Activated CD8-positive, alpha-beta T cell treated with anti-CD3 and anti-CD28 coated beads, Interleukin-2, amount 10 ng/mL, durations not matched to agents 7 days and 5 days (primary cell): ENCODE measurements at places on chromosomes 1 and 21. TPM values are rescaled to one million over a fixed set of nuclear protein-coding genes. Genes with fewer than 3 reads are reported as not detected.

GRCh38 chr1:15946571-15947381, 29.1 kb downstream of the ZBTB17 start:
- no peak overlapping the region for H3K4me3 ChIP-seq
- no peak overlapping the region for H3K27ac ChIP-seq
- peaks cover 23% of the 10 kb centered on the region for H3K36me3 ChIP-seq
- peaks cover 42% of the 10 kb centered on the region for H3K4me1 ChIP-seq
- DNase-seq: no peak
- no peaks in the 10 kb centered on the region for H3K27me3 ChIP-seq

GRCh38 chr1:9371391-9371935, 78.8 kb downstream of the SPSB1 start:
- peaks cover 4% of the 10 kb centered on the region for H3K4me1 ChIP-seq
- no peaks in the 10 kb centered on the region for H3K36me3 ChIP-seq
- no peak overlapping the region for H3K4me3 ChIP-seq
- peaks cover 9% of the 10 kb centered on the region for H3K27me3 ChIP-seq
- DNase-seq: no peak

DNA sequence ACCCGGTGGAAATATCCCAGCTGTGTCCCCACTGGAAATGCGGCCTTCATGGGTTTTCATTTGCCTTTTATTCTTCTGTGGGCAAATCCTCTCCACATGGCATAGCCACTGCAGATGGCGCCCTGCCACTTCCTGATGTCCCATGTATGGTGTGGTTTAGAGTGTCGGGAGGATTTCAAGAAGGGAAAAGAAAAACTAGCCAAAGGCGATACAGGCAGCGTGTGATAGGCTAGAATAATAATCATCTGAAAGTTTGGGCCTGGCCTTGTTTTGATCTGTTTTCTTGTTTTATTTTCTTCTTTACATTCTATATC, 123.6 kb downstream of the PEX14 start:
- no peak overlapping the region for H3K4me3 ChIP-seq
- peaks cover 4% of the 10 kb centered on the region for H3K36me3 ChIP-seq
- no peaks in the 10 kb centered on the region for H3K4me1 ChIP-seq
- no peaks in the 10 kb centered on the region for H3K27me3 ChIP-seq
- H3K27ac ChIP-seq: no peak overlapping the region

DNA sequence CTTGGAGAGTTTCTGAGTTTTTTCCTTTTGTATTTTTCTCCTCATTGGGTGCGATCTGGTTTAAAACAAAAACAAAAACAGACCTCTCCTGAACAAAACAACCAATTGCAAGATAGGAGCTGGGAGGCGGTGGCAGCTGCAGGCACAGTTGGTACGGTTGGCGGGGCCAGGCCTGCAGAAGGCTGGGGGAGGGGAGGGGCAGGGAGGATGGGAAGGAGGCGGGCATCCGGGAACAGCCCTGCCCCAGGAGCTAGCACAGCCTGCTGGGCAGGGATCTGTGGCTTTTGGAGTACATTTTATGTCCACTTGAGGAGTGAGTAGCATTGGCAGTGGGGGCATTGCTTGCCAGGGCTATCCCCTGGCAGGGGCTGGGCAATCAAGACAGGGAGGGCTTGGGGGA, 5.2 kb downstream of the CAPN9 start:
- H3K4me3 ChIP-seq: no peak overlapping the region
- H3K27ac ChIP-seq: no peak overlapping the region
- no peaks in the 10 kb centered on the region for H3K27me3 ChIP-seq
- no peaks in the 10 kb centered on the region for H3K36me3 ChIP-seq
- DNase-seq: no peak
- peaks cover 8% of the 10 kb centered on the region for H3K4me1 ChIP-seq

DNA sequence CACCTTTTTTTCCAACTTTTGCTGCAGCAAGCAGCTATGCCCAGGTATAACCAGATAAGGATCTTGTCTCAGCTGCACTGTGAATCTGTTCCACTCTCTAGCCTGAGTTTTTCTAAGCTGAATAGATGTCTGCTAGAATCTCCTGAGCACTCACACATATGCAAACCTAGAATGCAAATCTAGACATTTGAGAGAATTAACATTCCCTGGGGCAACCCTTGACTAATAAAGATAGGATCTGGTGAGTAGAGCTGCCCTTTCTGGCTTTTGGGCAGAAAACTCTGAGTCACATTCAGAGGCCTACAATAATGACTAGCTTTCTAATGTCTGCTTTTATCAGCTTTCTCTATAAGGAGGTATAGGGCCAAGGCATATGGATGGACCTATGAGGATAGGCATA, 61.4 kb upstream of the BARHL2 start:
- H3K4me3 ChIP-seq: no peak overlapping the region
- no peaks in the 10 kb centered on the region for H3K4me1 ChIP-seq
- peaks cover 4% of the 10 kb centered on the region for H3K27me3 ChIP-seq
- H3K27ac ChIP-seq: no peak overlapping the region
- H3K36me3 ChIP-seq: no peaks in the 10 kb centered on the region

- H3K36me3 ChIP-seq: peaks cover 15% of the 10 kb centered on the region
- peaks cover 21% of the 10 kb centered on the region for H3K4me1 ChIP-seq
- no peak overlapping the region for H3K4me3 ChIP-seq
- no peak for DNase-seq
- peaks cover 20% of the 10 kb centered on the region for H3K27me3 ChIP-seq
These were observed 119.9 kb downstream of the SYF2 start for GRCh38 chr1:25112400-25112799.

GRCh38 chr1:90821788-90822359, 104.8 kb upstream of the BARHL2 start:
- H3K4me1 ChIP-seq: no peaks in the 10 kb centered on the region
- no peak overlapping the region for H3K27ac ChIP-seq
- no peak overlapping the region for H3K4me3 ChIP-seq
- DNase-seq: no peak
- H3K27me3 ChIP-seq: peaks cover 8% of the 10 kb centered on the region

DNA sequence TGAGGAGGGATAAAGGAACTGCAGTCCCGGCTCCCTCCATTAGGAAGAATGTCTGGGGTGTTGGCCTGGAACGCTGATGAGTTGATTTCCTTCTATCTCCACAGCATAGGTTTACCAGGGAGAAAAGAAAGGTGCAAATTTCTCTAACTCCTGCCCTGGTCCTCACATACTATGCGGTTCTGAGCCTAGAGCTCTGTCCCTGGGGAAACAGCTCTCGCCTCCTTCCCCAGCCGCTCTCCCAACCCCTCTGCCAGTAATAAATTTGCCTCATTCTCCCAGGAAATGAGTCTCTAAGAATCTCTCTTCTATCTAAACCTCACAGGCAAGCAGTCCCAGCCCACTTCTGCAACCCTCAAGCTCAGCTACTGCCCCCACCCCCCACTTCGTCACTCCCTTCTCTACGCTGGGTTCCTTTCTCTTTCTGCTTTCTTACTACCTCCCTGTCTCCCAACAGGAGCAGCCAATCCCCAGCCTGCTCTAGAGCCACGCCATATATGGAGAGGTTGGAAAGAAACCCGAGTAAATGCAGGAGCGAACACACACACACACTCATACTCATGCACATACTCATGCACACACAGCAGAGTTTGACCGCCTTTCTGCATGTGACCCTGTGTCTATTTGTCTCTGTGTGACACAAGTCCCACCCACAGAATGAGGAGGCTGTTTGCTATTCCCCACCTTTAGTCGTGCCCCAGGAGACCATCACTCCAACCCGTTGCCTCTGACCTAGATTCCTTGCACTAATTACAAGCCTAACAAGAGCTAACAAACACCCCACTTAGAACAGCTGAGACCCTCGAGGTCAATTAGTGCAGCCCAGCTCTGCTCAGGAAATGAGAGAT, 13.4 kb downstream of the PLEKHO1 start:
- H3K27me3 ChIP-seq: no peaks in the 10 kb centered on the region
- DNase-seq: peak; percentile 58
- H3K4me3 ChIP-seq: peak overlapping the region; percentile 9
- peak overlapping the region; percentile 76 for H3K27ac ChIP-seq

DNA sequence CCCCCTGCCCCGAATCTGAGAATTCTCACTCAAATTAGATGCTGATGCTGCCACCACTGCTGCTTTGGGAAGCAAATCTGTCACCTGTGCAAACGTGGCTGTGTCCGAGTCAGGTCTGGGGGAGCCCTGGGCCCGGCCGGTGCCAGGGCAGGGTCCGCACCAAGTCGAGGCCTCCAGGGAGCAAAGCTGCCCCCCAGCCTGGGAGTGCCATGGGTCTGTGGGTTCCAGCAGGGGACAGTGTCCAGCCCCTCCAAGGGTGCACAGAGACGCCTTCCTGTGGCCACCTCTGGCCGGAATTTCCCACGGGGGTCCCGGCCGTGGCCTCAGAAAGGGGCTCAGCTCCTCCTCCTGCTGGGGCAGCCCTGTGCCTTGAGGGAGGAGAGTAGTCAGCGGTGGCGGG, 27.7 kb upstream of the TTLL10 start:
- H3K4me1 ChIP-seq: peaks cover 41% of the 10 kb centered on the region
- no peaks in the 10 kb centered on the region for H3K36me3 ChIP-seq
- no peak for DNase-seq
- H3K27ac ChIP-seq: peak overlapping the region; percentile 61

- peaks cover 25% of the 10 kb centered on the region for H3K4me1 ChIP-seq
- peaks cover 1% of the 10 kb centered on the region for H3K36me3 ChIP-seq
- H3K27ac ChIP-seq: no peak overlapping the region
- no peak overlapping the region for H3K4me3 ChIP-seq
- H3K27me3 ChIP-seq: no peaks in the 10 kb centered on the region
These were observed 6.3 kb downstream of the ATF6 start for GRCh38 chr1:161772397-161772796.

GRCh38 chr1:106276871-106277270, 779.6 kb upstream of the PRMT6 start:
- no peak overlapping the region for H3K4me3 ChIP-seq
- H3K27me3 ChIP-seq: no peaks in the 10 kb centered on the region
- H3K4me1 ChIP-seq: no peaks in the 10 kb centered on the region
- no peak for DNase-seq
- no peak overlapping the region for H3K27ac ChIP-seq

DNA sequence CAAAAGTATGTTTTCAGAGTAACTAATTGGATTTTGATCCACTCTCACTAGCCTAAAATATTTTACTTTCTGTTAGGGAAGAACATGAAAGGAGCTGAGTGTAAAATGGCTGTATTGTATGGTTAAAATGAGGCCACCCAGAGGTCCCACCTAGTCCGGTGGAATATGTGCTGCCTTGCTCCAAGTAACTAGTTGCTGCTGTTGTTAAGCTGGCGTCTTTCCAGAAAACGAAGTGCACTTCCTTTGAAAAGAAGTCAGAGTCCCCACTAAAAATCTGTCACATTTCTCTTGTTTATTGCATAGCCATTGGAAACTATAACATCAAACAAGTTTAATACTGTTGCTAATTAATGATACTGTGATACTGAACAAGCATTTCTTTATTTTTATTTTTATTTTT, 3.2 kb downstream of the SLC25A33 start:
- no peak for DNase-seq
- peaks cover 11% of the 10 kb centered on the region for H3K36me3 ChIP-seq
- H3K27me3 ChIP-seq: no peaks in the 10 kb centered on the region
- H3K4me3 ChIP-seq: no peak overlapping the region
- H3K27ac ChIP-seq: peak overlapping the region; percentile 18

DNA sequence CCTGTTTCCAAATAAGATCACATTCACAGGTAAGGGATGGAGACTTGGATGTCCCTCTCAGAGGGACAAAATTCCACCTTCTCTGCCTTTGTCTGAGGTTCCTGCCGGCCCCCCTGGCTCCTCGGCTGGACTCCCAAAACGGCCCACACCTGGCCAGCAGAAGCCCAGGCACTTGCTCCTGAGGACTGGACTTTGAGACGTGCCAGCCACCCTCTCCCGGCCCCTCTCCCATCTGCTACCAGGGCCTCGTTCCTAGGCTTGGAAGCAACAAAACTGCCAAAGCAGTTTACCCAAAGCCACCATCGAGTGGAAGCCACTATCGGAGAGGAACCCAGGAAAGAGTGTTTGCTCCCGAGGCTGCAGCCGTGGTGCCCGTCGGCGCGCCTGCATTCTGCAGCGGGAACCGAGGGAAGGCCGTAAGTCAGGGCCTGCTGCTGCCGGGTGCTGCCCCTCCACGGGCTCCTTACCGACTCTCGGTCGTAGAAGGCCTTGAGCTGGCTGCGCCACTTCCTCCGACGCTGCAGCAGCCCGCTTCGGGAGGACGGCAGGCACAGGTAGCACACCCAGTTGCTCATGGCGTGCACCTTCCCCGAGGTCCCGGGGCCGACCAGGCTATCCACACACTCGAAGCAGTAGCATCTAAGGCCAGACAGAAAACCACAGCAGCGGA, 3.5 kb downstream of the DNMT3L start:
- H3K27me3 ChIP-seq: peaks cover 7% of the 10 kb centered on the region
- H3K4me3 ChIP-seq: no peak overlapping the region
- no peaks in the 10 kb centered on the region for H3K36me3 ChIP-seq

- no peaks in the 10 kb centered on the region for H3K27me3 ChIP-seq
- H3K36me3 ChIP-seq: no peaks in the 10 kb centered on the region
- no peak overlapping the region for H3K27ac ChIP-seq
- H3K4me1 ChIP-seq: no peaks in the 10 kb centered on the region
These were observed 324.1 kb upstream of the ADAMTS5 start for GRCh38 chr21:27291006-27291405.

- no peaks in the 10 kb centered on the region for H3K27me3 ChIP-seq
- peaks cover 25% of the 10 kb centered on the region for H3K4me1 ChIP-seq
- no peak overlapping the region for H3K4me3 ChIP-seq
- H3K27ac ChIP-seq: no peak overlapping the region
- H3K36me3 ChIP-seq: peaks cover 36% of the 10 kb centered on the region
These were observed 35.3 kb downstream of the RNF115 start for GRCh38 chr1:145788580-145788979.

DNA sequence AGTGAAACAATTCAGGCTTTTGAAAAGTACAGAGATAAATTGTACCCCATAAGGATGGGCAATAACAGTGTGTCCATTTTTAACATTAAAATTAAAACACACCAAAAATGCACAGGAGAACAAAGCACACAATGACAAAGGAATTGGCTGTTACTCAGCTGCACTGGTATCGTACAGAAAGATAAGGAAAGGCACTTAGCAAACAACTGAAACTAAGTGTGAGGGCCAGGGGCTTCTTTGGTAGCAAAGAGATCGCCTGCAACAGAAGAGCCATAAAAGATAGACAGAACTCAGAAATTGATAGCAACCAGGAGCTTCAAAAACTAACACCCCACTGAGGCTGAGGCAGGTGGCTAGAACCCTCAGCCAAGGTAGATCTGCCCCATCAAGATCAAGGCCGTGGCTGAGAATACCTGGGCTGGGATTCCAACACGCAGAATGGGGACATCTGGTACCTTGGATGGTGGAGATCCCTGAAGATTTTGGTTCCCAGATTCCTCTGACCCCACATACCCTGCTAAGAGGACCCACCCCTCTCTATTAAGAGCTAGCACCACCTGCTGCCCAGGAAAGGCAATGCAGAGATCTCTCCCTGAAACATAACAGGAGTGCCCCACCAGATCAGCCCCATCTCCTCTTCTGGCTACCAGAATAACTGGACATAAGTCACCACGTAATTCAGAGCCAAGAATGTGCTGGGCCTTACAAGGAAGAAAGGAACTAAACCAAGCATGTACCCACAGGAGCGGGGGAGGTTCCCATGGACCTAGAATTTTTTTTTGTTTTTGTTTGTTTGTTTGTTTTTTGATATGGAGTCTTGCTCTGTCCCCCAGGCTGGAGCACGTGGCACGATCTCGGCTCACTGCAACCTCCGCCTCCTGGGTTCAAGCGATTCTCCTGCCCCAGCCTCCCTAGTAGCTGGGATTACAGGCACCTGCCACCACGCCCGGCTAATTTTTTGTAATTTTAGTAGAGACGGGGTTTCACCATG, 16.2 kb downstream of the PLEKHO1 start:
- DNase-seq: peak; percentile 68
- peaks cover 1% of the 10 kb centered on the region for H3K27me3 ChIP-seq
- H3K4me1 ChIP-seq: peaks cover 54% of the 10 kb centered on the region
- peak overlapping the region; percentile 31 for H3K27ac ChIP-seq

The SEC16B gene
- not detected for total RNA-seq

The MPL gene
- total RNA-seq: not detected

The HSD11B1 gene
- not detected for total RNA-seq

The SLC45A1 gene
- 0.13 TPM for total RNA-seq

The SYCP1 gene
- total RNA-seq: not detected

The TEX35 gene
- not detected for total RNA-seq

The BLACAT1 gene
- 0.16 TPM for total RNA-seq

The HCRTR1 gene
- not detected for total RNA-seq
